Stimulated activated CD8-positive, alpha-beta memory T cell treated with anti-CD3 and anti-CD28 coated beads, Interleukin-15, amount 100 ng/mL, for 24 hours (primary cell): ENCODE measurements at places on chromosomes 4 and X.

- no peak for DNase-seq
Measured at GRCh38 chrX:40581336-40581920, 658 bp downstream of the ATP6AP2 start.

DNA sequence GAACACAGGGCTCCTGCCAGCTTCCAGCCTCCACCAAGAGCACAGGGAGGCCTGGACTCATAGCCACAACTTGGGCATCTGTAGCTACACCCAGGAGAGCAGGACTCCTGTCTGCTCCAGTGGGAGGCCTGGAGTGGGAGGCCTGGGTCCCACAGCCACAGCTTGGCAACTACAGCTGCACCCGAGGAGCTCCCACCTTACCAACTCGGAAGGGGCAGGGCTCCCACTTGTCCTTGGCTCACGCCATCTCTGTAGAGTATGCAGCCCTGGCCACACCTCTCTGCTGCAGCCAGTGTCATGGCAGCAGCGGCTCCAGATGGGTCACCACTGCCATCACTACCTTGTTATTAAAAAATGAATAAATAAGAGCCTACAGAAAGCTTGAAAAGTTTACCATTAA is 45.5 kb downstream of the ARAP2 start:
- no peak for DNase-seq

DNA sequence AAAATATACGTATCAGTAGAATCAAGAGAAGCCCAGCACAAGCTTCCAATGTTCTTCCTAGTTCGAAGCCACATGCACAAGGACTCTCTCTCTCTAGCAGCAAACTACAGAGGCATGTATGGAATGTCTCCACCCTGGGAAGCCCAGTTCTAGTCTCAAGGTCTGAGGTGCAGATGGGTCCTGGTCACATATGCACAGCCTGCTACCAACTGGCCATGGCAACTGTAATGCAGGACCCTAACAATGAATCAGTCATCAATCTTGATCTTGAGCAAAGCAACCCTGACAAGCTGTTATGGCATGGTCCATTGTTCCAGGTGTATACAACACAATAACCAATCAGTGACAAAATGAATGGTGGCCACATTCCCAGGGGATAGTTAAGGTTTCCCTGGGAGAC is 55.8 kb downstream of the MBNL3 start:
- no peak for DNase-seq

- DNase-seq, result no peak
Measured at GRCh38 chr4:94244087-94244828, 36.6 kb downstream of the SMARCAD1 start.

- DNase-seq, result no peak
Measured at GRCh38 chr4:28469387-28469786, 1608.7 kb downstream of the STIM2 start.

- no peak for DNase-seq
Measured at GRCh38 chr4:16315456-16315855, 89.2 kb upstream of the TAPT1 start.

DNA sequence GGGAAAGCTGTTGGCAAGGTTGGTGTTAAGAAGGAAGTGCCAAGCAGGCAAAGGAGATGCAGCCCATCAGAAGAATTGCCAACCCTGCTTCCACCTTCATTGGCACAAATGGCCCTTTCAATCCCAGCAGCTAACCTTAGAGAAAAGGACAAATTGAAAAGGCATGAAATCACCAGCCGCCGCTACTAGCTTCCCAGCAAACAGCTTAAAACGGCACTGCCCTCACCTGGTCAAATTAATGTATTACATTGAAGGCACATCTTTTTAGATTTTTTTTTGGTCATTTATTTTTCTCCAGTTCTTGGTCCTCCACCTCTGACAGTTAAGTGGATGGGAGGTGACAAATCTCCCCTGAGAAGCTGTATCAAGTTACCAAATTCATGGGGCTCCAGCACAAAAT is 51.0 kb upstream of the NHSL2 start:
- no peak for DNase-seq

GRCh38 chr4:8503801-8504200 is 63.2 kb downstream of the TRMT44 start:
- no peak for DNase-seq

GRCh38 chrX:95332530-95332929 is 1352.1 kb upstream of the DIAPH2 start:
- no peak for DNase-seq

DNA sequence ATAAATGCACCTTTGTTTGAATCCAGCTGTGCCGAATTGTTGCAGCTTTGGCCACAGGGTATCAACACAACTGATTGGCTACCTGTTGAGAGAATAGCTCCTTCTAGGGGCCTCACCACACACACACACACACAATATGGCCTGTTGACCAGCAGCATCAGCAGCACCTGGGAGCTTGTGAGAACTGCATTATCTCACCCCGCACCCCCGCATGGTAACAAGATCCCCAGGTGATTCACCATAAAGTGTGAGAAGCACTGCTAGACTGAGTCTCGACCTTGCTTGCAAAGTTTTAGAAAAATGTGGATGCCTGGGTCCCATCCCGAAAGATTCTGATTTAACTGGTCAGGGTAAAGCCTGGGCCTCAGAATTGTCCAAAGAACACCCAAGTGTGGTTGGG is 176.9 kb upstream of the PRPS2 start:
- no peak for DNase-seq

DNA sequence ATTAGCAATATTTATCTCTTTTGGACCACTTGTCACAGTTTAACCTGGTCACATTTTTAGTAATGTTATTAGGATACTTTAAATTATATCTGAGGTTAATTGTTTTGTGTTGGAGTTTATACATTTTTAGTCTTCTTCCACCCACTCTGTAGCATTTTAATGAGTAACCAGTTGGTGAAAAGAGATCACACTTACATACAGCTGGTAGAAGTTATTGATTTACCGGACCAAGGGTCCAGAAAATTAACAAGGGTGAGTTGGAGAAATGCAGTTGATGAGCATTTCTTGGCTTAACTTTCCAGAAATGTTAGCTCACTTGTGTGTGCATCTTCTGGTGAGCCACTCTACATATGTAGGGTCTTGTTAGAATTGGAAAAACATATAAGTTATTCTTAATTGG is 219.6 kb downstream of the GRXCR1 start:
- no peak for DNase-seq

DNA sequence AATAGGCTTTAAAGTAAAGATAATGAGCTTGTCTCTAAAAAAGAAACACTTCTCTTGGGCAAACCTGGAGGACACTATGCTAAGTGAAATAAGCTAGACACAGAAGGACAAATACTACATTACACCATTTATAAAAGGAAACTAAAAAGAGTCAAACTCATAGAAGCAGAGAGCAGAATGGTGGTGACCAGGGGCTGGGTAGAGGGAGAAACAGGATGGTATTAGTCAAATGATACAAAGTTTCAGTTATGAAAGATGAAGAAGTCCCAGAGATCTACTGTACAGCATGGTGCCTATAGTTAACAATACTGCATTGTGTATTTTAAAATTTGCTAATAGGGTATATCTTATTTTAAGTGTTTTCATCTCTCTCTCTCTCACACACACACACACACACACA is 28.5 kb downstream of the ACSL4 start:
- no peak for DNase-seq

DNA sequence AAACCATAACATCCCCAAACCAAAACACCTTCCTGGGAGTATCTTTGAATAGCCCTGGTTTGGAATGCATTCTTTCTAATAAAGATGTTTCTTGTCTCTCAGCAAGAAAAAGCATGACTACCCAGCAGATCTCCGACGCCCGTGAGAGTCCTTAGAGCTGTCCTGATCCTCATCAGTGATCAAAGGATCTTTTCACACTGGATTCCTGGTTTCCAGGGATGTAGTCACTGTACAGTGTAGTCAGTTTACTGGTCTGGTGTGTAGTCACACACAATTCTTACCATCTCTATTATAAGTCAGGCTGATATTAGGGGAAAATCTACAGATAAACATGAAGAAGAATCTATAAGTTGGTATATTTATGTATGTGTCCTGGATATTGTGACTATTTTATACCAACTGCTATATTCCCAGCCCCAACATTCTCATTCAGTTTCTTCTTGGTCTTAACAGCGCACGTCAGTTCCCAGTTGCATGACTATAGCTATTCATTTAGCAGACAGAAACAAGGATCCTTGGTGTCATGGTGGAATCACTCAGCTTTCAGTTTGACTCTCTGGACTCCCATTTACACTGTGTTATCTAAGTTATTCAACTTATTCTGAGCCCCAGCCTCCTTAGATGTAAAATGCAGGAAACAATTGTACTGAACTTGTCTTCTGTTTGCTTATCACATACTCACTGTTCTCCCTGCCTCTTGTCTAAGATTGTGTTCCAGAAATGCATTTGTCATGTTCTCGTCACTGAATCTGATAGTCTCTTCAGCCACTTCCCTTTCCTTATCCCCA is 68.3 kb downstream of the SLIT2 start:
- DNase-seq, result no peak

- DNase-seq, result no peak
Measured at GRCh38 chrX:46279214-46279924, 265.9 kb downstream of the ZNF674 start.

DNA sequence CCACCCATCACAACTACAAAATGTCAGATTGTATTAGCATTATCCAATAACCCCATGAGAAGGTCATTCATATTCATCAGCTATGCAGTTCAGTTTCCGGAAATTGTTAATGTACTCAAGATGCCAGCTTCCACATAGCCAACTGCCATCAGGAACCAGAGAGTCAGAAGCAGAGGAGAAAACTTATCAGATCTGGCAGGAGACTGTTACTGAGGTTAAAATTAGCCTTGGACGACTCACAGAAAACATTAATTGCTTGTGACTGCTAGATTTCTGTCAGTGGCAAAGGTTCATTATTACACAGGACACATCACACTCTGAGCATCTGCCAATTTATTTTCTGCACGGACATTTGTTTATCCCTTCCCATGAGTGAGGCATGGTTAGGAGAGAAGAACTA is 352.8 kb downstream of the DHRSX start:
- DNase-seq, result no peak

DNA sequence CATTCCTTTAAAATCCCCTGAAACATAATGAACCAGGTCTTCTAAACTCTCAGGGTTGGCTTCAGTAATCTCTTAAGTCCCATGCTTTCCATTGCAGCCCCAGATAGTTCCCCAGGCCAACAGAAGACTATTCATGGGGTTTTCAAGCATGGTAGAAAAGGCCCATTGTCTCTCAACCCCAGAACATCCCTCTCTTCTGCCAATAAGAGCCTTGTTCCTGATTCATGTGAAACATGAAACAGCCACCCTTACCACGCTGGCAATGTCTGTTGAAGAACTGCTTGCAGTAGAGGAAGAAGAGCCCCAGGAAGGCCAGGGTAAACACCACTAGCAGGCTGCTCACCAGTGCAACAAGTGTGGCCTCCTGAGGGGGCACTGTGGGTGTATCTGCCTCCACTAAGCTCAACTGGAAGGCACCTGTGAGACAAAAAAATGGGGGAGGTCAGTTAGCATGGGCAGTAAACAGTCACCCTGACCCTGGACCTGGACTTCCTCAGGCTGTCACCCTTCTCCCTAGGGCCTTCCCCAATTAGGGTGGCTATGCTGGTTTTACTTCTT is 36.4 kb downstream of the EDA2R start:
- no peak for DNase-seq

DNA sequence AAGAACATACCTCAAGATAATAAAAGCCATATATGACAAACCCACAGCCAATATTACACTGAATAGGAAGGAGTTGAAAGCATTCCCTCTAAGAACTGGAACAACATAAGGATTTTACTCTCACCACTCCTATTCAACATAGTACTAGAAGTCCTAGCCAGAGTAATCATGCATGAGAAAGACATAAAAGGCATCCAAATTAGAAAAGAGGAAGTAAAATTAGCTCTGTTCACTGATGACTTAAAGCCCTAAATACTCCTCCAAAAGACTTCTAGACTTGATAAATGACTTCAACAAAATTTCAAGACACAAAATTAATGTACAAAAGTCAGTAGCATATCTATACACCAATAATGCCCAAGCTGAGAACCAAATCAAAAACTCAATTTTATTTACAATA is 235.7 kb downstream of the NKX6-1 start:
- no peak for DNase-seq

DNA sequence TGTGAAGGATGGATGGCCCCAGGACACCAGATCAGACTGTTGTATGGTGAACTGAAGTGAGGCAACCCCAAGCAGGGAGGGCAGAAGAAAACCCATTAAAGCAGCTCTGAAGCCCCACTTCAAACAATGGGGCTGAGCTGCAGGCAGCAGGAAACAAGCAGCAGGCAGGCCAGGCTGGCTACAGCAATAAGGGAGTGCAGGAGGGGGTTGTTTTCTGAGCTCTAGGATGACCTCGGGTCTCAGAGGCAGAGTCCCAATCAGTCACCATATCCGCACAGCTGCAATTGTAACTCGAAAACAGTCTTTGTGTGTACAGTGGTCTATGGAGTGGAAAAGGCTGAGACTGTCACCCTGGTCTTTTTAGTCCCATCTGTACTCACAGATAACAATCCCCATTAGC is 90.4 kb downstream of the COL4A6 start:
- no peak for DNase-seq

DNA sequence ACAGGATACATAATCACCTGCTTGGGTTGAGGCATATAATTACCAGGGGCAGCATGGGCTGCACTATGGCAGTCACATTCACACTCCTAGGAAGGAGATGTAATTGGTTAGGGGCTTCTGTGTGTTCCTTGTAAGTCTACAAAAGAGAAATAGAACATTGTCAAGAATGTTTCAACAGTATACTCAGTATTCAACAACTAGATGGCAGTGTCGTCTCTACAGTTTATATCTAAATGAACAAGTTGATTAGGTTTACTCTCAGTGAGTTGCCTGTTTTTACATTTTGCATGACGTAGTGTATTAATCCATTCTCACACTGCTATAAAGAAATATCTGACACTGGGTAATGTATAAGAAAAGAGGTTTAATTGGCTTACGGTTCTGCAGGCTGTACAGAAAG is 50.5 kb upstream of the RAB33B start:
- DNase-seq, result no peak

- DNase-seq, result no peak
Measured at GRCh38 chr4:62571494-62571893, 1371.4 kb downstream of the ADGRL3 start.

DNA sequence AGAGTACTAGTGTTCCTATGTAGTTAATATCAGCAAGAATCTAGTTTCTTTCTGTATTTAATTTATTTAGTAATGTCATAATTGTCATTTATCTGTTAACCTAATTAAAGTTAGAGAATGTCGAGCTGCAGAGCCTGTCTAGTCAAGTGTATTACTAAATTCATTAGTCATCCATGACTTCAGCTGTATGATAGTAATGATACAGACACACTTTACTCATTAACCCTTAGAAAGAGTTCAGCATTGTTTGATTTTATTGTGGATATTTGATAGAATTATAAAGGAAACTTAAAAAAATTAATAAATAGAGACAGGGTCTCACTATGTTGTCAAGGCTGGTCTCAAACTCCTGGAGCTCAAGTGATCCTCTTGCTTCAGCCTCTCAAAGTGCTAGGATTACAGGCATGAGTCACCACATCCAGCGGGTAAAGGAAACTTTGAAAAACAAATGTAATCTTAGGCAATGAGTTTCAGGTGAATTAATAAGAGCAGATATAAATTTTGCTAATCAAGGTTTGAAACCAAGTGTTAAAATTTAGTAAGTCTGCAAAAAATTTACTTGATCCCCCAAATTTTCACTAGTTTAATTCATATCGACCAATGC is 110.6 kb downstream of the ANK2 start:
- no peak for DNase-seq
